Natural killer cell (primary cell): ENCODE measurements at places on chromosomes 5 and 9.

GRCh38 chr5:93141969-93142368, 439.1 kb downstream of the NR2F1-AS1 start:
- DNase-seq, result no peak

DNA sequence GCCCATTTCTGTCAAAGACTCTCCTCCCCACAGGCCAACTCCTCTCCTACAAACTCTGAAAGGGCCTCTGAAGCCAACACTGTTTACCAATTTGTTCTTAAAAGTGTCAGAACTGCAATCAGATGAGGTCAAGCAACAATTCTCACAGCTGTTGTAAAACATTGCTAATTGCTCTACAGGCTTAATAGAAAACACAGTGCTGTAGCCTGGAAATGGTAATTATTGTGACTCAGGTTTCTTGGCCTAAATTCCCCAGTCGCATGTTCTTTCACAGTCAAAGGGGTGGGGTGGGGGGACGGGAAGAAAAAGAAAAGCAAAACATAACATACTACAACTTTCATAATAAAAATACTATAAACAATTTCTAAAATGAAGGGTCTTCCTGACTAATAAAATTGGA, 343.2 kb downstream of the DMAC1 start:
- DNase-seq, result no peak

- DNase-seq, result no peak
Measured at GRCh38 chr5:117486261-117486660, 911.6 kb upstream of the SEMA6A start.

GRCh38 chr5:88792144-88792840, 90.7 kb downstream of the MEF2C start:
- no peak for DNase-seq

GRCh38 chr9:125785248-125785751, 38.1 kb downstream of the PBX3 start:
- no peak for DNase-seq
